Natural killer cell (primary cell): ENCODE measurements at places on chromosomes 5 and 9. TPM values are rescaled to one million over a fixed set of nuclear protein-coding genes. Genes with fewer than 3 reads are reported as not detected.

DNA sequence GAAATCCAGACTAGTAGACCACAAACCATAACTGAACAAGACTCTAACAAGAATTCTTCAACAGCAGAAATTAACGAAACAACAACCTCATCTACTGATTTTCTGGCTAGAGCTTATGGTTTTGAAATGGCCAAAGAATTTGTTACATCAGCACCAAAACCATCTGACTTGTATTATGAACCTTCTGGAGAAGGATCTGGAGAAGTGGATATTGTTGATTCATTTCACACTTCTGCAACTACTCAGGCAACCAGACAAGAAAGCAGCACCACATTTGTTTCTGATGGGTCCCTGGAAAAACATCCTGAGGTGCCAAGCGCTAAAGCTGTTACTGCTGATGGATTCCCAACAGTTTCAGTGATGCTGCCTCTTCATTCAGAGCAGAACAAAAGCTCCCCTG lies 68.6 kb downstream of the VCAN start:
- H3K36me3 ChIP-seq: no peaks in the 10 kb centered on the region
- no peaks in the 10 kb centered on the region for H3K4me1 ChIP-seq
- H3K27me3 ChIP-seq: no peaks in the 10 kb centered on the region
- H3K27ac ChIP-seq: no peak overlapping the region
- no peak for DNase-seq

DNA sequence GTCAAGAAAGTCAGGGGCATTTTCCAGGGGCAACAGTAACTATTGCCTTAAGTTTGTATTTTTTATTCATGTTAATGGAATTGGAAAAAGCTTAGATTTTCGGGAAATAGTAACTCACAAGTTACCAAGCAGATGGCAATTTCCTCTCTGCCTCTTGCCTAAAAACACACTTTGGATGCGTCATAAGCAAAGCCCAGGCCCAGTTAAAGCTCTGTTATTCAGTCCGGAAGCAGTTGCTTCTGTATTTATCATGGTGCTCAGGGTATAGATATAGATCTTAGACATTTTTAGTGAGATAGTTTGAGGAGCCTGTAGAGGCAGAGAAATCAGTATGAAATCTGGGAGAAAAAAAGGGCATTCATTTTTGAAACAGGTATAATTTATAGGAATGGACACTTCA lies 260.3 kb upstream of the TNC start:
- no peak overlapping the region for H3K4me3 ChIP-seq
- no peaks in the 10 kb centered on the region for H3K4me1 ChIP-seq

Gene PCSK5
- 5.7 TPM for total RNA-seq

- no peak for DNase-seq
- no peaks in the 10 kb centered on the region for H3K4me1 ChIP-seq
- H3K27ac ChIP-seq: no peak overlapping the region
- no peaks in the 10 kb centered on the region for H3K27me3 ChIP-seq
- no peaks in the 10 kb centered on the region for H3K36me3 ChIP-seq
These were observed 234.6 kb downstream of the GABRB2 start for GRCh38 chr5:161311965-161312364.

- peak; percentile 33 for DNase-seq
- no peak overlapping the region for H3K27ac ChIP-seq
- H3K36me3 ChIP-seq: peaks cover 55% of the 10 kb centered on the region
- H3K4me3 ChIP-seq: no peak overlapping the region
- H3K27me3 ChIP-seq: no peaks in the 10 kb centered on the region
These were observed 16.4 kb downstream of the JADE2 start for GRCh38 chr5:134541736-134542376.

GRCh38 chr5:148951612-148952011 lies 111.2 kb downstream of the SH3TC2 start:
- no peaks in the 10 kb centered on the region for H3K27me3 ChIP-seq
- H3K4me1 ChIP-seq: peaks cover under 1% of the 10 kb centered on the region
- no peak overlapping the region for H3K27ac ChIP-seq
- no peak for DNase-seq

DNA sequence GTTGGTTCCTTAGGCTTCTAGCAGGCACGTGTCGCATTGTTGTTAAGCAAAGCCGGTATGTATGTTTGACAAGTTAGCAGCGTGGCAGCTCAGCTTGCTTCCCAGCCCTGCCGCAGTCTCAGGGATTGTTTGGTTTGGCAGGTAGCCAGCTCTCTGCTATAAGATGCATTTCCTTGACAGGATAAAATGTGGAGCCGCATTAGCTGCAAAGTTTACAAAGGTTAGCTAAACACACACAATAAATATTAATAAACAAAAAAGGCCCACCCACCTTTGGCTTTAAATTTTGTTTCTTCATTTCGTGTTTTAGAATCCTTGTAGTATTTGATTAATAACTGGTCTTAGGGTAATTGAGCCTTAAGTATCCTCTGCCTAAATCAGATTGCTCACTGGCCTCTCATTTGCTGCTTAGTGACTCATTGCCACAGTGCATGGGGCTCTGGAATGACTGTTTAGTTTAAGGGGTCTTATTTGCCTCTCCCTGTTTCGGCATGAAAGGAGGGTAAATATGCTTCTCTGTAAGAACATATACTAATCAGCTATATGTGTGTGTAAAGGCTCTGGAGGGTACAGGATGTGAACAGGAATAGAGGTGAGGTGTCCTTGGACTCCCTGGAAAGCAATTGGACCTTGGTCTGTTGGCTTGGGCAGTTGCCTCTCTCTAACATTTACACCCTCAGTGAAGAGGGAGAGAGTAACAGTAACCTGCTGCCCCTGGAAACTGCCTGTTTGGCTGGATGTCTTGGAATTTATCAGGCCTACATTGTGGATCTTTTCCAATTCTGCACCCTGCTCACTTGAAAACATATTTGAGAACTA lies 122.0 kb downstream of the GDNF start:
- H3K27ac ChIP-seq: no peak overlapping the region
- DNase-seq: no peak
- H3K4me3 ChIP-seq: no peak overlapping the region
- H3K27me3 ChIP-seq: no peaks in the 10 kb centered on the region
- peaks cover 4% of the 10 kb centered on the region for H3K36me3 ChIP-seq

- H3K4me1 ChIP-seq: no peaks in the 10 kb centered on the region
- DNase-seq: no peak
- H3K36me3 ChIP-seq: no peaks in the 10 kb centered on the region
- no peaks in the 10 kb centered on the region for H3K27me3 ChIP-seq
These were observed 126.7 kb upstream of the SHB start for GRCh38 chr9:38195737-38196161.

DNA sequence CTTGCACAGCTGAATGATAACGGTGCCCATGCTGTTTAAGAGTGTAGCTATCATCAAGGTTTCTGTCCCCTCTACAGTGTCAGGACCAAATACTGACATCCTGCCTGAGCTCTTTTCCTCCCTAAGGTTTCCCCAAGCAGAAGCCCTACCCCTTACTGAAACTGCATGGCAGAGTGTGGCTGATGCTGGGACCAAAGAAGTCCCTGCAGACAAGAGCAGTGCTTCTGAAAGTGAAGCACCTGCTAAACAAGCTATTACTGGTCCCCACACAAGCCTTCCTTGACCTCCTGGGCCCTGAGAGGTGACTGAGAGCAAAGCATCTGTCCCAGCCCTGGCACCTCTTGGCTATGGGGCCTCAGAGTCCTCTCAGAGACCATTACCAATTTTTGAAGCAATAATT lies 56.1 kb downstream of the CFAP90 start:
- no peak overlapping the region for H3K4me3 ChIP-seq
- no peak overlapping the region for H3K27ac ChIP-seq
- no peaks in the 10 kb centered on the region for H3K27me3 ChIP-seq
- no peaks in the 10 kb centered on the region for H3K36me3 ChIP-seq
- H3K4me1 ChIP-seq: no peaks in the 10 kb centered on the region
- no peak for DNase-seq

- peaks cover 2% of the 10 kb centered on the region for H3K27me3 ChIP-seq
- H3K27ac ChIP-seq: no peak overlapping the region
- H3K4me1 ChIP-seq: no peaks in the 10 kb centered on the region
- H3K36me3 ChIP-seq: no peaks in the 10 kb centered on the region
These were observed 16.1 kb downstream of the IFNE start for GRCh38 chr9:21465859-21466518.

DNA sequence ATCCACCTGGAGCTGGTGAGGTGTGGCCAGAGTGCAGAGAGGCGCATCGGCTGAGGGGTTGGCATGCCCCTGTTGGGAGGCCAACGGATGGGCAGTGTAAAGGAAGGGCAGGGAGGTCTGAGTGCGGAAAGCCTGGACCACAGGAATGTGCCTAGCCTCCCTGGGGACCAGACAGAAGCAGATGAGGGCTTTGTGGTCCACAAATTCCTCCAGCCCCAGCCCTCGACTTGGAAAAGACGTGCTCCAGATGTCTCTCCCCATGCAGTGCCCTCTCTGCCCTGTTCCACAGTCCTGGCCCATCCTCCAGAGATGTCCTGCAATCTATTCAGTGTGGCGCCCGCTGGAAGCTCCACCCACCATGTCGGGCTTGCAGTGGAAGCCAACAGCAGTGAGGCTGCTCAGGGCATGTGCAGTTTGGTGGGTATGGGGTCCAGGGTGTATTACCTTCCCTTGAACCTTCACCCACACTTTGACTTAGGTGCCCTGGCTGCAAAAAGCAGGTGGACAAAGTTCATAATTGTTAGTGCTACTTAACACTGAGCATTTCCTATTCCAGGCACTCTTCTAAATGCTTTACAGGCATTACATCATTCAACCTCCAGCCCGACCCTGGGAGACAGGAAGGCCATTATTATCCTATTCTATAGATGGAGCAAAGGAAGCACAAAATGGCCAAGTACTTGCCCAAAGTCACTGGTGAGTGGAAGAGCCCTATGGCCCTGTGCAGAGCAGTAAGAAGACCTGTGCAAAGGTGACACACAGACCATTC lies 120.2 kb upstream of the SLC25A48 start:
- H3K27ac ChIP-seq: no peak overlapping the region
- H3K4me3 ChIP-seq: no peak overlapping the region
- no peak for DNase-seq
- H3K36me3 ChIP-seq: no peaks in the 10 kb centered on the region
- H3K4me1 ChIP-seq: no peaks in the 10 kb centered on the region
- H3K27me3 ChIP-seq: no peaks in the 10 kb centered on the region

DNA sequence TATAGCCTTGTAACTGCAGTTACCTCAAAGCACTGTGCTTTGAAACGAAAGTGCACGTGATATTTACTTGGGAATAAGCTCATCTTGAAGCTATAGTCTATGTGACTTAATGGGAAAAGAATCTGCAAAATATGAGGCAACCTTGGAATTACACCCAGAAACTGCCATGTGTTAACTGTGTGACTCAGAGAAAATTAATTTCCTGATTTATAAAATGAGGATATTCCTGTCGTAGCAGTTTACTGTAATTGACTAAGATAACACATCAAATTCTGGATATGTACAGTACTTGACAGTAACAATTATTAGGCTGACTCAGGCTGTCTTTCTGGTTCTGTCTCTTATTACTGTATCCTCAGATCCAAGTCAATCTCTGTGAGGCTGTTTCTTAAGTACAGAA lies 1079.9 kb upstream of the ACO1 start:
- H3K4me3 ChIP-seq: no peak overlapping the region
- H3K27me3 ChIP-seq: no peaks in the 10 kb centered on the region
- no peaks in the 10 kb centered on the region for H3K36me3 ChIP-seq

GRCh38 chr9:101269591-101270283 lies 115.1 kb downstream of the BAAT start:
- H3K27me3 ChIP-seq: peaks cover under 1% of the 10 kb centered on the region
- no peak overlapping the region for H3K4me3 ChIP-seq
- no peaks in the 10 kb centered on the region for H3K36me3 ChIP-seq
- no peak overlapping the region for H3K27ac ChIP-seq

Gene PCDHB5
- not detected for total RNA-seq

GRCh38 chr9:114720086-114720676 lies 38.2 kb upstream of the TEX48 start:
- no peak for DNase-seq
- H3K27me3 ChIP-seq: no peaks in the 10 kb centered on the region
- H3K36me3 ChIP-seq: no peaks in the 10 kb centered on the region
- peaks cover 13% of the 10 kb centered on the region for H3K4me1 ChIP-seq

DNA sequence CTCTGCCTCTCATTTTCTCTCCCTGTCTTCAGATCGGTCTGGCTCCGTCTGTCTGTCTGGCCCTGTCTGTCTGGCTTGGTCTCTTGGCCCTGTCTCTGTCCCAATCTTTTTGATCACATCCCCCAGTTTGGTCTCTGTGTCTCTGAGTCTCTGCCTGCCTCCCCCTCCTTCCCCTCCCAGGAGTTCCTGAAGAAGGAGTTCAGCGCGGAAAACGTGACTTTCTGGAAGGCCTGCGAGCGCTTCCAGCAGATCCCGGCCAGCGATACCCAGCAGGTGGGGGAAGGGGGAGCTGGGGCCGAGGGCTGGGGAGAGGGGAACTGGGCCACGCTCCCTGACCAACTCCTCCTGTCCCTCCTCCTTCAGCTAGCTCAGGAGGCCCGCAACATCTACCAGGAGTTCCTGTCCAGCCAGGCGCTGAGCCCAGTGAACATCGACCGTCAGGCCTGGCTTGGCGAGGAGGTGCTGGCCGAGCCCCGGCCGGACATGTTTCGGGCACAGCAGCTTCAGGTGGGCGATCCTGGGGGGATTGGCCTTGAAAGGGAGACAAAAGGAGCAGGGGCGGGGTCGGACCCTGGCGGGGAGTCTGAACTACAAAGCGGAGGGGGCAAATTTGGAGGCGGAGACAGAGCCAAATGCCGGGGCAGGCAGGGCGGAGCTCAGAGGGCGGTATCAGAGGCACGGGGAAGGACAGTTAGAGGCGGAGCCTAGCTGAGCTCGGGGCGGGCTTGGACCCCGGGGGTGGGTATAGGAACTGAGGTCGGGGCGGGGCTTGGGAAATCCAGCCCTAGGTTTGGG lies 9.0 kb downstream of the RGS14 start:
- peaks cover 62% of the 10 kb centered on the region for H3K36me3 ChIP-seq
- DNase-seq: no peak
- peaks cover 50% of the 10 kb centered on the region for H3K4me1 ChIP-seq
- H3K4me3 ChIP-seq: no peak overlapping the region
- no peaks in the 10 kb centered on the region for H3K27me3 ChIP-seq
